ENCODE measurements at places on chromosomes 3 and 15.

- DNase-seq: no peak
These were observed 38.3 kb downstream of the RAB8B start for GRCh38 chr15:63227689-63228088.

- DNase-seq: no peak
These were observed 3.7 kb downstream of the PDIA5 start for GRCh38 chr3:123070510-123070909.

GRCh38 chr3:191237047-191237882 is 38.2 kb downstream of the OSTN start:
- DNase-seq: no peak

DNA sequence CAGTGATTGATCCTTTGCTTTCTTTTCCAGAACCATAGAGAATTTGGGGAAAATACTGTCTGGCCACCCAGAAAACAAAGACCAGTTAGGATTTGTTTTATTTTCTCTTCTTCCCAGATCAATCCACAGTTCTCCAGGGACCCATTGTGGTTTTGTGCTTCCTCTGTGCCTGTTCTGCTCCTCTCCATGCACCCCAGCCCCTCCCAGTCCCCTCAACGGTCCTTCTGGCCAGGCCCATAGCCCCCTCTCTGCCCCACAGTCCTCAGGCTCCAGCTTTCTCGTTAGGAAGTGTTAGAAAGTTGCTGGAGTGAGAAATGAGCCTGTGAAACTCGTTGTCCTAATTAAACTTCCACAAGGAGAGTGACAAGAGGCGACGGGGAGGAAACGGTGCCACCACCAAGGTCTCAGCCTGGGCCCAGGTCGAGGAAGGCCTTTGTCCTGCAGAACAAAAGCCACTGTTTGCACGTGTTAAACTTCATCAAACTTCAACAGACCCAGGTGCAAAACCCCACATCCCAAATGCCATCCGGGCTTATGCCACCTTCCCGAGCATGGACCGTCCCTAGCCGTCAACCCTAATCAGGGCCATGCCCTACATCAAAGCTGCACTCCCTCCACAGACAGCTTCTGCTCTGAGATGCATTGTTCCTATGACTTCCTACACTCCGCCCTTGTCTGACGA is 18.7 kb upstream of the ALDH1A3 start:
- no peak for DNase-seq

GRCh38 chr3:57046101-57046765 is 14.2 kb upstream of the SPATA12 start:
- no peak for DNase-seq

DNA sequence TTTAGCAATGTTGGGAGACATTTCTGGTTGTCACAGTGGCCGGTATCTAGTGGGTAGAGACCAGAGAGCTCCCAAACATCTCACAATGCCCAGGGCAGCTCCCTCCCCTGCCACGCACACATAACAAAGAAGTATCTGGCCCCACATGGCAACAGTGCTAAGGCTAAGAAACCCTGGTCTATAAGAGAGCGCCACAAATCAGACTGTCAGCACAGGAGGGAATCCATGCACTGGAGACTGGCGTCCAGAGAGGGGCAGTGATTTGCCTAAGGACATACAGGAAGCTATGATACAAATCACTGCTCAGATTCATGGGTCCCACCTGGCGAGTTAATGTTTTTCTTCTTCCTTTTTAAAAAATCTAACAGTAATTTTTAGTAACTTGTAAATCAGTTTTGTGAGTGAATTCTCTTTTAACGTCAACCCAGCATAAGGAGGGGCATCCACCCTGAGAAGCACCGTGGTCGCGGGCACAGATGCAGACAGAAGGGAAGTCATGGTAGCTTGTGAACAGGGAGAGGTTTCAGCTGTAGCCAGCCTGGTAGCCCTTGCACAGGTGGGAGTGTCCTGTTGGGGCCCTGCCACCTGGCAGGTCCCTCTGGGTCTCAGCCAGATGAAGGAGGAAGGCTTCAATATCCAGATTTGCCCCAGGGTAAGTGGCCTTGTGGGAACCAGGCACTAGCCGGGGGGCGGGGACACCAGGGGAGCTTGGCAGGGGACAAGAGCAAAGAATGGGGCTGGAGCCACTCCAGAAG is 8.7 kb downstream of the ISG20 start:
- DNase-seq: no peak

DNA sequence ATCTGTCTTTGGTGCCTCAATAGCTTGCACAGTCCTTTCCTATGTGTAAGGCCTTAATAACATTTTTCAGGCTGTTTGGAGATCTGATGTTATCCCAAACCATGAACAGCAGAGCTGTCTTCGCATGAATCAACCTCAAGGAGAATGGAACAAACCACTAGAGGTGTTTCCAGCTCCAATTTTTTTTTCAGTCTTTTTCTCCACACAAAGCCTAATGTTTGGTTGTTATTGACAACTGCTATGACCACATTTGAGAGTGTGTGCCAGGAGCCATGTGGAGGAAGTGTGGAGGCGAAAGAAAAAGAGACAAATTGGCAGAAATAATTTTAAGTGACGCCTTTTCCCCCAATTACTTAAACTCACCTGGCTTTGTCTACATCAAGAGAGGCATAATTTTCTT is 38.7 kb downstream of the RTP4 start:
- no peak for DNase-seq

- DNase-seq: no peak
These were observed 97.7 kb downstream of the RPL39L start for GRCh38 chr3:187041362-187042307.

DNA sequence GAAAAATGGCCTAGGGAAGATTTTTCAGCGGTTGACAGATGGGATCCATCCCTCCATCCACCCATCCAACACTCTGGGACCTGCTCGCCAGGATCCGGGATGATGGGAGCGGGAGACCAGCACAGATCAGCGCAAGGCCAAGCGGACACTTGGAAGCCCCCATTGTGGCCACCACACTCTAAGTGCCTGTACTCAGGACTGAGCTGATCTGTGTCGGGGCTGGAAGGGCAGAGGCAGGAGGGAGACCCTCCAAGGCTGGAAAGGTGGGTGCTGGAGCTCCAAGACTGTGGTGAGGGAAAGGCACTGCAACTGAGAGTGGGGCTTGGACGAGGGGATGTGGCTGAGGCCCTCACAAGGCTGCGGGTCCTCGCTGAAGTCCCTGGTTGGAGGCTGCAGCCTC is 91.8 kb upstream of the TRPM1 start:
- DNase-seq: no peak

- DNase-seq: no peak
These were observed 65.6 kb upstream of the CTXND1 start for GRCh38 chr15:80317389-80318182.

Data from caudate nucleus (tissue), 63 donors.